ENCODE measurements at places on chromosomes 4 and X. TPM values are rescaled to one million over a fixed set of nuclear protein-coding genes. Genes with fewer than 3 reads are reported as not detected.

Gene SPANXA1
- not detected for total RNA-seq

Gene FGF2
- total RNA-seq, result 26.2 TPM

Gene APLN
- total RNA-seq, result 1.3 TPM

Gene CYSLTR1
- total RNA-seq, result not detected
